ENCODE measurements at places on chromosomes 2 and 18.
A peak's percentile ranks its signal among the peaks of the same experiment; 100 is the strongest.

DNA sequence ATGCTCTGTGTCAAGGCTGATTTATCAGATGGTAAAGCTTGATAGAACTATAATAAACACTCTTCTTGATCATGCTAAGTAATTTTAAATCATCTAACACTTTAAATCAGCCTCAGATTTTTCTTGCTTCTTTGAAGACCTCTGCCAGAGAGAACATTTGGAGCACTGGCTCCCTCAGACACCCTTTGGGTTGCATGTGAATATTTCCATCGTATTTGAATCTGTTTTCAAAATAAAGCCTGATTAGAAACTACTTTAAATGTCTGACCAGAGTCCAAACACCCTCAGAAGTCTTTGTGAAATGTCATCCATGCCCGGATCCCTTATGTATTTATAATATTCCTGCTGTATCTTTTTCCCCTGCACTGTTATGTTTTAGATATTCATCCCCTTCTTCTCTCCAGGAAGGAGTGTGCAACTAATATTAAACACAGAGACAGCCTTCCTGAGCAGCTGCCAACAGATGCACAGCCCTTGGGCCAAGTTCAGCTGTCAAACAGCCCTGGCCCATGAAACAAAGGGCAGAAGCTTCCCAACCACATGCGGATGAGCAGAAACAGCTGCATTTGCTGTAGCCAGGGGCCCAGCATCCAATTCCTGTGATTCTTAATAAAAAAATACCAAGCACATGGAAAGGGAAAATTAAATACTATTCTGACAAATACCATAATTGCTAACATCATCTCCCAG lies 46.5 kb downstream of the DPP10 start:
- no peak for DNase-seq

GRCh38 chr2:121184248-121184862 lies 100.6 kb downstream of the TFCP2L1 start:
- no peak for DNase-seq

GRCh38 chr18:12121175-12122042 lies 27.8 kb downstream of the ANKRD62 start:
- no peak for DNase-seq

GRCh38 chr18:58413667-58414628 lies 214.9 kb downstream of the ALPK2 start:
- DNase-seq = no peak

DNA sequence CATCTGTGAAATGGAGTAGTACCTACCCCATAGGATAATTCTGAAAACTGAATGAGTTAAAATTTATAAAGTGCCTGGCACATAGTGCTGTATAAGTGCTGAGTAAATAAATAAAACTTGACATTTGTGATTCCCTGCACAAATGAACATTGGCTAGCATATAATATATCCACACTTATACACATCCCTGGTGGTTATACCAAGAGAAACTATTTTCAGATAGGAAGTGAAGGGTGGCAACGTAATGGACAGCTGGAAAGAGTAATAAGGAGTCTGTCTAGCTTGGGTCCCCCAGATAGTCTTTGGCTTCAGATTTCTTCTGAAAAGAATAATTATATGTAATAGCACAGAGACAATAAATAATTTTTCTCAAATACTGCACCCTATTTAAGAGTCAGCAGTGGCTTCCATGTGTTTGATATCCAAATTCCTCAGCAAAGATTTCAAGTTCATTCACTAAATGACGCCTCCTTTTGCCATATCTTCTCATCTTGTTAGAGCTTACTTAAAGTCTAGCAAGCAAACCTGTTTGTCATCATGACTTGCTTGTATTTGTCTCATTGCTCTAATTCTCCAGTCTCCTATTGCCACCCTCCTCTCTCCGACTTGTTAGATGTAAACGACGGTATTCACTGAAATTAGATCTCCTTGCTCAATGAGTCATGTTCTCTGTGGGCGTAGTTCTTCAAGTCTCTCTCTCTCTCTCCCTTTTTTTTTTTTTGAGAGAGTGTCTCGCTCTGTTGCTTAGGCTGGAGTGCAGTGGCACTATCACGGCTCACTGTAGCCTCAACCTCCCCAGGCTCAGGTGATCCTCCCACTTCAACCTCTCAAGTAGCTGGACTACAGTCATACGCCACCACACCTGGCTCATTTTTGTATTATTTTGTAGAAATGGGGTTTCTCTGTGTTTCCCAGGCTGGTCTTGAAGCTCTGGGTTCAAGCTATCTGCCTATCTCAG lies 8.7 kb upstream of the ADGRF3 start:
- no peak for DNase-seq

- DNase-seq = no peak
Observed at GRCh38 chr2:165953306-165953654, 296 bp downstream of the TTC21B start.

GRCh38 chr2:50950996-50951395 lies 80.9 kb downstream of the NRXN1 start:
- no peak for DNase-seq

DNA sequence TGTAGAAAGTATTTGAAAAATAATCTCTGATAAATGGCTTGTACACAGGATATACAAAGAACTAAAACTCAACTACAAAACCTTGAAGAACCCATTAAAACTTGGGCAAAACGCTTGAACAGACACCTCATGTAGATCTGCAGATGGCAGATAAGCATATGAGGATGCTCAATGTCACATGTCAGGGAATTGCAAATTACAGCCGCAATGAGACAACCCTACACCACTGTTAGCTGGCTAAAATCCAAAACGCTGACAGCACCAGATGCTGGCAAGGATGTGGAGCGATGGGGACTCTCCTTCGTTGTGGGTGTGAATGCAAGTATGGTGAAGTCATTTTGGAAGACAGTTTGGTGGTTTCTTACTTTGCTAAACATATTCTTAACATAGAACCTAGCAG lies 53.7 kb downstream of the SNTG2 start:
- DNase-seq = no peak

DNA sequence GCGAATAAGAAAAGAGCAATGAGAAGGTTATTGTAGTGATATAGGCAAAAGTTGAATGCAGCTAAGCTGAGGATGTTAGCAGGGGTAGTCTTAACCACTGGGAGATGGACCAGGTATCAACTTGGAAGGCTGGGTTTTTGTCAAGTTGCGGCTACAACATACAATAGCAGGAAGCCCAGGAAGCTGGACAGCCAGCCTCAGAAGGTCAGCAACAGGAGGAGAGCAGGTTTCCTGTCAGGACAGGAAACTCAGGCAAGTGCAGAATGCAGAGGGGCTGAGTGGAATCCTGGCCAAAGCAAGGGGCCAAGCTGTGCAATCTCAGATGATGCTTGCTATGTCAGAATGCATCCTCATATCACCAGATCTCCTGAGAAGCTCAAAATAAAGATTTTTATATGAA lies 530.0 kb upstream of the ID2 start:
- no peak for DNase-seq

DNA sequence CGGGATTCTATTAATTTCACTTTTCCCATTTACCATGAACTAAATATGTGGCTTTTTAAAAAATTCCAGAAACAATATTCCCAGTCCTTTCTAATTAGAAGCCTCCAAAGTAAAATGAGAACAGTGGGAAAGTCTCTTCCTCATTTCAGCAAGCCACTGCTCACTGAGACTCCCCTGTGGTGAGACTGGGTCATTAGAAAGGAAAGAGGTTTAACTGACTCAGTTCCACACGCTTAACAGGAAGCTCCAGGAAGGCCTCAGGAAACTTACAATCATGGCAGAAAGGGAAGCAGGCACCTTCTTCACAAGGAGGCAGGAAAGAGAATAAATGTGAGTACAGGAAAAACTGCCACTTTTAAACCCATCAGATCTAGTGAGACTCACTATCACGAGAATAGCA lies 258.9 kb upstream of the CHAC2 start:
- no peak for DNase-seq

DNA sequence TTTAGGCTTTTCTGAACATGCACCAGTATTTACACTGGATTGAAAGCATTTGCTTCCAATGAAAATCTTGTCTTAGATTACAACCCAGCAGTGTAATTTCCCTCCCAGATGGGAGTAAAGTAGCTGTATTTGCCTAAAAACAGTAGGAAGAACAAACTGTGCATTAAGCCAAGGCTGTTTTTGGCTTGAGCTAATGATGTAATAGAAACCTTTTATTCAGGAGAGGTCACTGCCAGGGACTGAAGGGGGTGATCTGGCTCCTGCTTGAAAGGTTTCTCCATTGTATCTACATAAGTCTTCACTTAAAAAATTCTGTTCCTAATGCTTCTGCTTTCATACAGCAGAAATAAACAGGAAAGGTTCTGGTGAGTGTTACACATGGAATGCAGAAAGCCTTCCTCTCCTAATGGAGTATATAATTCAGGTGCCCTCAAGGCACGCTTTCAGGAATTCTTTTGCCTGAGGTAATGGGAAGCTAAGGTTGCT lies 74.4 kb downstream of the MEIS1 start:
- DNase-seq = no peak

GRCh38 chr18:23565916-23566547 lies 20.3 kb downstream of the NPC1 start:
- no peak for DNase-seq

GRCh38 chr2:176561706-176562105 lies 292.5 kb downstream of the MTX2 start:
- DNase-seq = no peak

DNA sequence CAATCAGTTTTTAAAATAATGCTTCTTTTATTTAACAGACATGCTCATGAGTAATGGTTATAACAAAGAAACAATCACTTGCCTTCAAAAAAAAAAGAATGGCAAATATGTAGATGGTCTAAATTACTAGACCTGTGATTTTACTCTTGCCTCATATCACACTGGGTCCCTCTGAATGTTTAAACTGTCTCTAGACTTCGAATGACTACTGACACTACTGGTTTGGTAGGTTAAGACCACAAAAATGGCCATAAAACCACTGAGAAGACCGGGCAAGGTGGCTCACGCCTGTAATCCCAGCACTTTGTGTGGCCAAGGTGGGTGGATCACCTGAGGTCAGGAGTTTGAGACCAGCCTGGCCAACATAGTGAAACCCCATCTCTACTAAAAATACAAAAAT lies 5.1 kb upstream of the SELENOI start:
- no peak for DNase-seq

DNA sequence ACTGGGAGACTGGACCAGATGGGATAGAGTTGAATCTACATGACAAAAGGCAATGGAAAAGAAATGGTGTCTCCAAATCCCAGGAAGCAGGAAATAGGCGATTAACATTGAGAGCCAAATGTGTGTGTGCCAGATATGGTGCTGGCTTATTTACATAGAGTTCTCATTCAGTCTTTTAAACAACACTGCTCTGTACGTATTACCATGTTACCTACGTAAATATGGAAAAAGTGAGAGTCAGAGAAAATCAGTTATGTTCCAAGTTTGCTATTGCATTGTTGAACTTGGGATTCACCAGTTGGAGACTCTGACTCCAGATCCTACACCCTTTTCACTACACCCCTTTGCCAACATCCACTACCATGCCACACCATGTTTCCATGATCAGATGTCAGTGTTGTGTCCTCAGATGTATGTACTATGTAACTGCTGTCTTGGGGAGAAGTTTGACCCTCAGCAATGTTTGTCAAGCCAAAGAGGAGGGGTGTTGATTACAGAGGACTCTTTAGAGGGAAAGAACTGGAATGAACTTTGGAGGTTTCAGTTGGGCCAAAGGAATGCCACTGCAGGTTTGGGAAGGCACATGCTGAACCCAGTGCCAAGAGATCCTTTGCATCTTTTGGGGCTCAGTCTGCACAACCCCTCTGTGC lies 19.6 kb upstream of the GREB1 start:
- no peak for DNase-seq

- DNase-seq = no peak
Observed at GRCh38 chr2:154623819-154624218, 74.7 kb upstream of the KCNJ3 start.

- no peak for DNase-seq
Observed at GRCh38 chr18:70428439-70428838, 139.6 kb downstream of the SOCS6 start.

GRCh38 chr2:126656431-126657147 lies 631 bp downstream of the GYPC start:
- DNase-seq = peak; percentile 48

DNA sequence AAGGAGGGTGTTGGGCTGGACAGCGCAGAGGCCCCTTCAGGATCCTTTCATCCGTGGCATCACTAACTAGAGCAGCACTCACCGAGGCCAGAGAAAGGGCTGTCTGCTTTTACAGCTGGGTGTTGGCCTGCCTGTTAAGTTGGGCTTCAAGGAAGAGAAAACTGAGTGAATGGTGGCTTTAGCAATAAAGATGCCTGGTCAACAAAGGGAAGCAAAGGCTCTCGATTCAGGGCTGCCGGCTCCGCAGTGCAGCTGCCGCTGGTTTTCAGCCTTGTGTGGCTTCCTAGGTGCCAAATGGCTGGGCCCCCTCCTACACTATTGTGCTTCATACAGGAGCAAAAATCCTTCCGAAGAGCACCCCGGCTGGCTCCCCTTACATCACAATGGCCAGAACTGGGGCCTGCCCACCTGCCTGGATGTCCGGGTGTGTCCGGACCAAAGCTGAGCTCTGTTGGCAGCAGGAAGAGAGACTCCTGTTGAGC lies 61.0 kb upstream of the GPR45 start:
- no peak for DNase-seq

- DNase-seq = no peak
Observed at GRCh38 chr2:237967463-237967951, 693 bp downstream of the UBE2F start.

DNA sequence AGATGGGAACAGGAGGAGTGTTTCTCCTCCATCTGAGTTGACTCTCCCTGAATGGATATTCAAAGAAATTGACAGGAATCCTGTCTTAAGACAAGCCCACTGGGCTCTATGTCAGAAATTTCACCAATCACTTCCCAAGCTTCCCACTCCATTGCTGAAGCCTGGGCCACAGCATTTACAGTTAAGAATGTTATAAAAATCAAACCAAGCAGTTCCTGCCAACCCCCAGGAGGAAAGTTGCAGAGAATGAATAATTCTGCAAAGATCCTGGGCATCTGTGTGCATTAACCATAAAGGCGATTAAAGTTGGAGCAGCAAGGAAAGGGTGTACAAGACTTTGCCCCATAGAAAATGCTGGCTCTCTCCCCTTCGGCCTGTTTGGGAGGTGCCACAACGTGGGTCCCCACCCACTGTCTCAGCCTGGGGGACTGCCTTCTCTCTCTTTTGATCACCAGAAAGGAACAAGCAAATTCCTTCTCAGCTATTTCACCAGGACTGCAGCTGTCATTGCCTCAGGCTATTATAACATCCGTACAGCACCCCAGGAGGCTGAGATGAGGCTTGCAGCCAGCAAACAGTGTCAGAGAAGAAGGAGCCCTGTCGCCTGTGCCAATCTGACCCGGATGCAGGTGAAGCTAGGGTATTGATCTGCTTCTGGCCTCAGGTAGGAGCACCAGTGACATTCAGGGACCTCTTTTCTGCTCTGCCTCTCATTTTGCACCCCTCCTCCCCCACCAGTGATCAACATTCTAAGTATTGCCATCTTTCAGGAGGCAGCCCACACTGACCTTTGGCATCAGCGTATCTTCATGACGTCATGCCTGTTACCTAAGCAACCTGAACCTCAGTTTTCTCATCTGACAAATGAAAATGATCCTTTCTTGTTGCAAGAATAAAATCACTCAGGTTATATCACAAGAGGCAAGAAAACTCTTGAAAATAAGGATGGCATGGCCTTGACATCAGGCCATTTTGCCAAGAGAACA lies 219.0 kb downstream of the SH3BP4 start:
- no peak for DNase-seq

GRCh38 chr2:207202645-207203044 lies 36.9 kb upstream of the KLF7 start:
- no peak for DNase-seq
